ENCODE measurements at places on chromosomes 11 and 22. TPM values are rescaled to one million over a fixed set of nuclear protein-coding genes. Genes with fewer than 3 reads are reported as not detected.
A peak's percentile ranks its signal among the peaks of the same experiment; 100 is the strongest.

Gene TSPO
- 38.9 TPM for total RNA-seq

DNA sequence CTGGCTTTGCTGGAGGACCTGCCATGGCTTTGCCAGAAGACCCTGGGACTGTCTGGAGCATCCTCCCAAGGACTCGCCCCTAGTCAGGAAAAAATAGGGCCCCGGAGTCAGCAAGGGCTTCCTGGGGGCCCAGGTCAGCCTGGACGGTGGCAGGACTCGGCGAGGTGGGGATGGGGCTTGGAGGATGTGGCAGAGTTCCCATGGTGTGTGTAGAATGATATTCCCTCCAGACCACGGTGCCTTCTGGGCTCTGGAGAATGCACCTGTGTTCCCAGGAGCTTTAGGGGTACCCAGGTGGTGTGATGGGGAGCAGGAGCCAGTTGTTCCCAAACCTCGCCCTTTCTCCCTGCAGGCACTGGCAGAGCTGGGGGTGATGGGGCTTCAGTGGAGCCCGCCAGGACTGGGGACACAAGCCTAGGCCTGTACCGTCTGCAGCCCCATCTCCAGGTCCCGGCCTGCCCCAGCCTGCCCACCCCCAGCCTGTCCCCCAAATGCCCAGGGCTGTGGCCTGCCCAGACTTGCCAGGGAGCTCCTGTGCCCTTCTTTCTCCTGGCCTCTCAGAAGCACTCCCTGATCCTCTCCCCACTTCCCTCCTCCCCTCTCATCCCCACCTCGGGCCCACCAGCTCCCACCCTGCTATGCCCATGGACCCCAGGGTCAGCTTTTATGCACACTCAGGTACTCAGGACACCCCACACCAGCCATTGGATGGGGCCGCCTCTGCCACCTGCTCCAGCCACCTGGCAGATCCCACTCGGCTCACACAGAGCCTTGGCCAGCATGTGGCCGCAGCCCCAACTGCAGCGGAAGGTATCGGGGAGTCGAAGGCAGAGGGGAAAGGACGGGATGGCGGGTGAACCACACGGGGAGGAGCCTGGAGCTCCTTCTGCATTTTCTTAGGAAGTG is 82.1 kb downstream of the CDKN1C start:
- DNase-seq: no peak

Gene MAJIN
- total RNA-seq: not detected

- DNase-seq: no peak
These were observed 23.8 kb downstream of the ART5 start for GRCh38 chr11:3617990-3618389.

DNA sequence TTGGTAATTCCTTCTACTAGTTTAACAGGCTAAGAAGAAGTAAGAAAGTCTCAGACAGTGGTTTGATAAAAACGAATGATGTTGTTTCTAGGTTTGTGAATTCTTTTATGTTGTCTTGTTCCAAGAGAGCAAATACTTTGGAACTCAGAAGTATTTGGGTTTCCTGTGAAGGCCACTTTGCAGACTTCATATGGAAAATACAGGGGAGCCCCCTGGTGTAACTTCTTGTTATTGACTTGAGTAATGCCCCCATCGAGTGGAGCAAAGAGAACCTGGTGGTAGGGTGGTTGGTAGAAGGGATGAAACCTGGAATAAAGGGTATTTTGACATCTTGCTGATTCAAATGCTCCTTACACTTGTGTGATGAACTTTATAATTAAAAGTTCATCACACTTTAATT is 40.0 kb upstream of the PTH start:
- no peak for DNase-seq

DNA sequence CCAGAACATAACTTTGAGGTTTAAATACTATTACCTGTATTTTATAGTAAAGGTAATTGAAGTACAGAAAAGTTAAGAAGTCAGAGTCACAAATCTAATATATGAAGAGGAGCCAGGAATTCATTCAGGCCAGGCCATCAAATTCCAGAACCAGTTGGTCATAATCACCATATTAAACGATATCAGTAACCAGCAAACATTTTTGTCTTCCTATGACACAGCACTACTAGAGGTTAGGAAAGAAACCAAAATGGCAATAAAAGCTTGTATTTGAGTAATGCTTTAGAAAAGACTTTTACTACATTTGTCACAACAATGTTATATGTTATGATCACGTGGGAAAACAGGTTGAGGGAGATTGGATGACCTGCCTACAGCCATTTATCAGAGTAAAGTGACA is 62.2 kb downstream of the DKK3 start:
- DNase-seq: no peak

DNA sequence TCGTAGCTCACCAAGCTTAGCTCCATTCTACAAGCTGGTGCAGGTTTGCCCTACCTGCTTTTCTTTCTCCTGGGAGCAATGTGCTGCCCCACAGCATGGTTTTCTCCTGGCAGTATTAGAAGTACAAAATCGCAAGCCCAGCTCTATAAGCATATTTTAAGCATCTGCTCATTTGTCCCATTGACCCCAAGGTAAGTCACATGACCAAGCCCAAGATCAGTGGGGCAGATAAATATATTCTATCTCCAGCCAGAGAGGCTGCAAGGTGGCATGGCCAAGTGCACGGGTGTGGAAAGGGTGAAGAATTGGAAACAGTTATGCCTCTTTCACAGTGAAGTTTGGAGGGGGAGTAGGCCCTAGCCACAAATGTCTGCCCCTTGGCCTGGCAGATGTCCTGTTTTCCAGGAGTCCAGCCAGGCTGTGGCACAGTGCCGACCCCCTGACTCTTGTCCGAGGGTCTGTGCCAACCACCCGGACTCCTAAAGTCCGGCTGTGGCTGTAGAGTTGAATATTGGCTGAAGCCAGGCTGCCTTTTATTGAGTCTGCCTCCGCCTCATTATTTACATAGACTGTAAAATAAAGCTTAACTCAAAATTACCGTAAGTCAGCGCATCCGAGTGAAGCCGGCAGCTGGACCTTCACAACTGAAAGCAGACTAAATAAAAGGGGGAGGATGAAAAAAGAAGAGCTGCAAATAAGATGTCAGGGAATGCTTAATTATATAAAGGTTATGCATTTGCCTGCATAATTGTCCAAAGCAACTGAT is 165.7 kb downstream of the COMMD9 start:
- DNase-seq: no peak

Gene NAALAD2
- 30.9 TPM for total RNA-seq

GRCh38 chr11:122046846-122047245 is 69.2 kb downstream of the BLID start:
- DNase-seq: no peak

- DNase-seq: no peak
These were observed 12.5 kb upstream of the SELENOH start for GRCh38 chr11:57728829-57729228.

Gene FAM89B
- total RNA-seq: 44.7 TPM

DNA sequence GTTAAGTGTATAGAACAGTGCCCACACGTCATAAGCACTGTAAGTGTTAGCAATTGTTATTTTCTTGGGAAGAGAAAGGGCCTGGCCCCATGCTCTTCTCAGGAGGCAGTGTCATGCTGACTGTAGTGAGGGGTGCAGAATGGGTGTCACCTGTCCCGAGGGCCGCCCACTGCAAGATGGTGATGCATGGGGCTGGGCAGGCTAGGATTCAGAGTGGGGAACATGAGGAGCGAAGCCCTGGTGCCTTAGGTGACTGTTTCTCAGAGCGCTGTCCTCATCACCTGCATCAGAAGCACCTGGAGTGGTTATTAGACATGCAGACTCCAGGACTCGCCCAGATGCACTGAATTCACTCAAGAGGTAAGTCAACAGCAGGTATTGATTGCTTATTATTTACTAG is 101.0 kb upstream of the PARVA start:
- DNase-seq: no peak

Gene MUC6
- not detected for total RNA-seq

Gene HBE1
- total RNA-seq: not detected

GRCh38 chr22:25399649-25400151 is 164.8 kb upstream of the GRK3 start:
- DNase-seq: no peak

DNA sequence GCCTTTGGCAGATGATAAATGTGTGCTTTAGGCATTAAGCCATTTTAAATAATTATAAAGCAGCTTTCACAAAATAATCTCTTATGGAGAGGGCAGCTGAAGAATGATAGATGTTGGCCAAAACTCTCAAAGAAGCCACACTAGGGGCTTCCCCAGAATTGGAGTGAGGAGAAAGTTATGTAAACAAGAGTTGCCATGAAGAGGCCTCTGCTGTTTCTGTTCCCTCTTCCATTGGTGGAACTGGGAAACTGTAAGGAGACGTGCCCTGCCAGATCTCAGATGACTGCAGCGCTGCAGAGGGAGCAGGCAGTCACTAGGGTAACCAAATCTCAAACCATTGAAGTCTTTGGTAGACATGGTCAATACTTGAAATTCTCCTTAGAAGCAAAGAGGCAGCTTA is 19.4 kb upstream of the APLP2 start:
- DNase-seq: no peak

- DNase-seq: no peak
These were observed 224.8 kb upstream of the ZBED5 start for GRCh38 chr11:11082646-11083045.

- DNase-seq: no peak
These were observed 789.0 kb downstream of the KCNA4 start for GRCh38 chr11:29227811-29228210.

Gene PATE4
- total RNA-seq: 0.31 TPM

DNA sequence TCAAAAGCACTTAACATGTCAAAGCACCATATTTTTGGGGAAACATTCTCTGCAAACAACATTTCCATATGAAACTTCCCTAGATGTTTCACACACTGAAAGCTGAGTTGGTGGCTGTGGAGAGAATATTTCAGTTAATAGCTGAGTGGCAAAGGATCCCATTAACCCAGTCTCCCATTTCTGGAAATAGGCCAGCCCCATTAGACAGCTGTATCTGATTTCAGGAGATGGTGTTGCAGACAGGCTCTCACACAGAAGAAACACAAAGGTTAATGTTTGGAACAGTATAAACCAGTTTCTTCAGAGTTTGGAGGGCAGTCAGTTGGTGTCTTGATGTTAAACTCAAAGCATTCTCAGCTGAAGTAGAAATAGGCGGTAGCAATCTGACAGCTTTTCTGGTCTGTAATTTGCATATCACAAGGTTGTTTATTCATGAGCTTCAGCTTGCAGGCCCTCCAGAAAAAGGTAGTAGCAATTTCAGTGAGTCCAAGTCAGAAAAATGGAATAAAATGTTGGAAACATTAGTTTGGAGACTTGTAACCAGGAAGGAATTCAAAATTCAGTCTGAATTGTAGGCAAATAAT is 15.5 kb upstream of the ZBTB44 start:
- DNase-seq: no peak

Gene DERL3
- total RNA-seq: 1.3 TPM

Gene GVQW3
- total RNA-seq: 6.1 TPM

DNA sequence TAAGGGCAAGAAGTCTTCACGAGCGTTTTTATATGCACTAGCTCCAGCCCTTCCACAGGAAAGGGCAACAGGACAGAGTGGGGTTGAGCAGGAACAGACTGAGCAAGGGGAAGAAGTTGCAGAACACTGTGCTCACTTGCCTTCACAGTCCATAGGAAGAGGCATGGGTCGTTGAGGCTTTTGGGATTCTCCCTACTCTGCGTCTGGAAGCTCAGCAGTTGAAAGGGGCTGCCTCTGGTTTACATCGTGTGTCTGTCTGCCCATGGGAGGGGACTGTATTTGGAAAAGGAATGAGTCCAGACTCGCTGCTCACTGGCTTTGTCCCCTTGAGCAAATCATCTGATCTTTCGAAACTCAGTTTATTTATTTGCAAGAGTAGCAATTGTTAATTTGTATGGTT is 1.1 kb upstream of the PDGFD start:
- DNase-seq: no peak

- no peak for DNase-seq
These were observed 212.4 kb upstream of the SYN3 start for GRCh38 chr22:33270596-33270995.

Gene NXPE2
- 0.33 TPM for total RNA-seq

Gene FJX1
- total RNA-seq: 34.3 TPM

DNA sequence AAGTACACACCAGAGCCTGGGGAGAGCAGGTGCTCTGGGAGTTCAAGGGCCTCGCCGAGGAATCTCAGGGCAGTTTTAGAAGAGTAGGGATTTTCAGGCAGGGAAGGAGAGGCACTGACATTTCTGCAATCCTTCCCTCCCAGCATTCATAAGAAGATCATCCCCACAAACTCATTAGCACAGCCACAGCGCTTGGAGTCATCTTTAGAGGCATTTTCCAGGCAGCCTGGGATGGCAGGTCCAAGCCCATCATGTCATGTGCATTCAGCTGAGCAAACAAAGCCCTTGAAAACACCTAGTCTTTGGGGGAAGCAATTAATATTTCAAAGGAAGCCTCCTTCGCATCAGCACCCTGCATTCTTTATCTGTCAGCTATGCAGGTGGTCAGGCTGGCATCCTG is 43.8 kb downstream of the MAP6 start:
- no peak for DNase-seq

- DNase-seq: no peak
These were observed 31.2 kb upstream of the C11orf87 start for GRCh38 chr11:109390752-109391151.

DNA sequence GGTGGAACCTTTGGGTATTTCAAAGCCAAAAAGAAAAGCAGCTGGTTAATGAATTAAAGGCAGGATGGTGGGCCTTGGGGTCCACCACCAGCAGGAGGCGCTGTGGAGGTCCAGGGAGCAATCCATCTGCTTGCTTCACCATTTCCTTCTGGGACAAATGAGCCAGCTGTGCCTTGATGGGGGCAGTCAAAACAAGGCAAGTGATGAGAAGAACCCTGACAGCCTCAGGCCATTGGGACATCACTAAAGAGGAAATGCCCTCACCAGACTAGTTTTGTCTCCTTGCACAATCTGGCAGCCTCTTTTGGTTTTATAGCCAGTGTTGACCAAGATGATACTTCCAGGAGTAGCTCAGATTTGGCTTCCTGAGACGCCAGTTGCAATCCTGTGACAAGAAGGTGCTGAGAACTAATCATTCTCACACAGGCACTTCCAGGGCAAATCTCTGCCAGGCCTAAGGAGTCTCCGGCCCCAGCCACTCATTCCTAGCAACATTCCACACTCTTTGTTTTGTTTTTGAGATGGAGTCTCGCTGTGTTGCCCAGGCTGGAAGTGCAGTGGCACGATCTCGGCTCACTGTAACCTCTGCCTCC is 38.2 kb upstream of the WEE1 start:
- DNase-seq: peak; percentile 84

DNA sequence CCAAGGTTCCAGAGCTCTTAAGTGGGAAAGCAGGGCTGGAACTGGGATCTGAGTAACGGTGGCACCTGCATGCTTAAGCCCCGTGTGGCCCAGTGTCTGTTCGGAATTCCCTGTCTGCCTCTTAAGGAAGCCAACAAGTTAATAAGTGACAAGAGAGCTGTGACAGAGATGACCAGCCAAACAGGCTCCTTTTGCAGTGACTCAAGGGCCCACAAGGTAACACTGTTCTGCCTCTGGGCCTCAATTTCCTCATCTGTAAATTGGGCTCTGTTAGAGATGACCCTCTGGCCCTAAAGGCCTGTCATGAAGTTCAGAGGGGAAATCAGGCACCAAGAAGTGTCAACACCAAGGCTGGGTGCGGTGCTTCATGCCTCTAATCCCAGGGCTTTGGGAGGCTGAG is 18.6 kb downstream of the USH1C start:
- DNase-seq: no peak

Gene FOLH1
- total RNA-seq: 2.8 TPM

Measured in endothelial cell (in vitro differentiated cells).